Sigmoid colon (tissue), 7 donors: ENCODE measurements at places on chromosomes 2 and 18. TPM values are rescaled to one million over a fixed set of nuclear protein-coding genes. Genes with fewer than 3 reads are reported as not detected.

Gene VWA3B
- not detected for total RNA-seq

Gene SAG
- total RNA-seq, result not detected

Gene GPD2
- total RNA-seq, result 15.0 TPM

Gene MARCO
- total RNA-seq, result 16.6 TPM

Gene AKAIN1
- not detected for total RNA-seq

Gene ZBTB7C
- total RNA-seq, result 0.49 TPM

GRCh38 chr2:240905176-240905781, 857 bp upstream of the CROCC2 start:
- H3K36me3 ChIP-seq, result no peaks in the 10 kb centered on the region
- no peaks in the 10 kb centered on the region for H3K4me1 ChIP-seq
- no peak for DNase-seq
- H3K27me3 ChIP-seq, result peaks cover 28% of the 10 kb centered on the region
- no peak overlapping the region for H3K27ac ChIP-seq

DNA sequence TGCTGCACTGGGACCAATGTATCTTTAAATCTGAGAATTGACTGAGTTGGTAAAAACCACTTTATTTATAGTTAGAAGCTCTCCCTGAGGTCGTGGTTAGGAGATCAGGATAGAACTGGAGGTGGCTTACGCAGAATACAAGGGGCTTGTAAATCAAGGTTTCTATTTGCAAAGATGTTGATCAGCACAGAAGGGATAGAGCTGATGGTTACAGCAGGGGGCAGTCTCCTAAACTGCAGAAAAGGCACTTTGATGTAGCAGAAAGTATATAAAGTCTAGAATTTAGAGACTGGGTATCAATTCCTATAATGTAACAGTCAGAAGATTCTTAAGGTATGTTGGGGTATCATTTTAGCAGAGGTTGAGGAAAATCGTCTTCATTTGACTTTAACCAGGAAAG, 25.2 kb upstream of the ACVR1 start:
- H3K4me1 ChIP-seq, result peaks cover 3% of the 10 kb centered on the region
- H3K4me3 ChIP-seq, result no peak overlapping the region
- no peaks in the 10 kb centered on the region for H3K27me3 ChIP-seq
- no peak for DNase-seq

DNA sequence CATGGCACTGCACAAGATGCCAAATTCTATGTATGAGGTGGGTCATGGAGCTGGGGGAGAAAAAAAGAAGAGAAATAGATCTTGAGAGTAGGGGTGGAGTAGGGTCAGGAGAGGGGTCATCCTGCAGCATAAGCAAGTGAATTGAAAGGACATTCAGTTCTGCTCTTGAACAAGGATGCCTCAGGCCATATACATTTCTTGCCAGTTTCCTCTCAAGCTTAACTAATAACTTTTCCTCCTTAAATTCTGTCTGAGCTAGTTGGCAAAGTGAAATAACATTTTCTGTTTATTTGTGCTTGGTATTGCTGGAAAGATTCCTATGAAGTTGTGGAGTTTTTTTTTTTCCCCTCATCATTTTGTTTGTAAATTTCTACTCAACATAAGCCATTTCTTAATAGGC, 99.0 kb upstream of the LTBP1 start:
- no peak for DNase-seq
- H3K4me1 ChIP-seq, result no peaks in the 10 kb centered on the region
- H3K27ac ChIP-seq, result no peak overlapping the region
- no peak overlapping the region for H3K4me3 ChIP-seq

- no peak overlapping the region for H3K4me3 ChIP-seq
- no peaks in the 10 kb centered on the region for H3K4me1 ChIP-seq
- H3K27ac ChIP-seq, result no peak overlapping the region
- DNase-seq, result no peak
Observed at GRCh38 chr2:141021109-141021508, 1109.7 kb downstream of the LRP1B start.

- no peak overlapping the region for H3K27ac ChIP-seq
- H3K4me3 ChIP-seq, result no peak overlapping the region
- H3K27me3 ChIP-seq, result no peaks in the 10 kb centered on the region
Observed at GRCh38 chr2:55173438-55174054, 58.5 kb downstream of the CLHC1 start.

- H3K27ac ChIP-seq, result no peak overlapping the region
- no peak overlapping the region for H3K4me3 ChIP-seq
Observed at GRCh38 chr2:170679607-170680079, 35.5 kb upstream of the SP5 start.

- no peaks in the 10 kb centered on the region for H3K27me3 ChIP-seq
- H3K27ac ChIP-seq, result no peak overlapping the region
- DNase-seq, result no peak
- no peaks in the 10 kb centered on the region for H3K4me1 ChIP-seq
- no peak overlapping the region for H3K4me3 ChIP-seq
- H3K36me3 ChIP-seq, result no peaks in the 10 kb centered on the region
Observed at GRCh38 chr2:155727187-155727895, 605.2 kb downstream of the NR4A2 start.

DNA sequence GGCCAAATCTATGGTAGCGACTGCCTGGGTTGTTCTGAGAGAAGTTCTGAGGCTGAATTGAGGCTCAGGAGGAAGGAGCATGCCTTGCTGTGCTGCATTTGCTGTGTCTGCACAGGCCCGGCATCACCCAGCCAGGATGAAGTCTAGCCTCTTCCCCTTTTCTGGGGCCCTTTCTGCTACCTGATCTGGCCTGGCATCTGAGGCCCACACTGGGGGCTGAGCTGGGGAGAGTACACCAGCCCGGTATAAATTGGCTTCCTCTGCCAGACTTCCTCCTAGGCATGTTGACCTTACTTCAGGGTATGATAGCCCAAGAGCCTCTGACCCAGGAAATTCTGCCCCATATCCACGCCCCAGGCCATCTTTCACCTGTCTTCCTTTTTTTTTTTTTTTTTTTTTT, 30.0 kb downstream of the MRPL35 start:
- H3K4me1 ChIP-seq, result peaks cover 20% of the 10 kb centered on the region
- no peaks in the 10 kb centered on the region for H3K27me3 ChIP-seq
- no peak overlapping the region for H3K27ac ChIP-seq
- H3K36me3 ChIP-seq, result no peaks in the 10 kb centered on the region
- no peak overlapping the region for H3K4me3 ChIP-seq

- no peaks in the 10 kb centered on the region for H3K27me3 ChIP-seq
- no peaks in the 10 kb centered on the region for H3K36me3 ChIP-seq
- DNase-seq, result no peak
- H3K4me1 ChIP-seq, result no peaks in the 10 kb centered on the region
- no peak overlapping the region for H3K4me3 ChIP-seq
- no peak overlapping the region for H3K27ac ChIP-seq
Observed at GRCh38 chr18:14925281-14925709, 177.3 kb downstream of the ANKRD30B start.

DNA sequence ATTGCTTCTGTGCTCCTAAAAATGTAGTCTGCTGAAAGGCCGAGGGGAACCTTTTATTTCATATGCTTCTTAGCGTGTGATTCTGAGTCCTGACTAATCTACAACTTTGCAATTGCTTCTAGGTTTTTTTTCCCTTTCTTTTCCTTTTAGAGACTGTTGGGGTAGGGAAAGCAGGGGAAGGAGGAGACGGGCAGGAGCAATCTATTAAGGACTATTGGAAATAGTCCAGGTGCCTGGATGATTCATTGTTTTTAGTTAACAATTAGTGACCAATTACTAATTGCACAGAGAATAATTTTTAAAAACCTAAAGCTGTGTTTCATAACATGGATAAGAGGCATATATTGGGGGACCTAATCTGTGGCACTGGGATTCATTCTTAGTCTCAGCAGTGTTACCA, 49.4 kb upstream of the STON1 start:
- peak overlapping the region; percentile 89 for H3K27ac ChIP-seq
- H3K4me3 ChIP-seq, result no peak overlapping the region
- no peaks in the 10 kb centered on the region for H3K27me3 ChIP-seq
- H3K36me3 ChIP-seq, result no peaks in the 10 kb centered on the region

DNA sequence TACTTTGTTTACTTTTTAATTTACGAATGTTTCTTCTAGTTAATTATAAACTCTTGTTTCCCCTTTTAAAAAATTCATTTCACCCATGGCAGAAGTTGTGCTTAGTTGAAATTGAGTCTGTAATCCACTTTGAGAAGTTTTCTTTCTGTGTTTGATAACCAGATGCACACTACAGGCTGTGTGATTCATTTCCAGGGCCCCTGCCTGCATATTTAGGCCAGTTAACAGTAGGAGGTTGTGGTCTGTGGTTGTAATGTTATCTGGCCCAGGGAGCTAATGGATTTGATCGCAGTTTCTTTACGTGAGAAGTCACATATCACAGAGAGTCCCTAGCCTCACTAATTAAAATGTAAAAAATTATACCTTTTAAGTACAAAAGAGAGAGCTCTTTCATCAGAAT, 3.3 kb downstream of the CDH7 start:
- H3K4me3 ChIP-seq, result no peak overlapping the region
- no peak for DNase-seq
- no peaks in the 10 kb centered on the region for H3K36me3 ChIP-seq

GRCh38 chr18:10726198-10727068, 200.6 kb downstream of the NAPG start:
- no peak overlapping the region for H3K4me3 ChIP-seq
- DNase-seq, result no peak
- no peaks in the 10 kb centered on the region for H3K36me3 ChIP-seq

GRCh38 chr2:3154700-3155099, 222.9 kb downstream of the EIPR1 start:
- H3K27ac ChIP-seq, result no peak overlapping the region
- no peaks in the 10 kb centered on the region for H3K27me3 ChIP-seq
- no peak for DNase-seq
- H3K36me3 ChIP-seq, result no peaks in the 10 kb centered on the region
- no peaks in the 10 kb centered on the region for H3K4me1 ChIP-seq
